ENCODE measurements at places on chromosomes 4 and X. TPM values are rescaled to one million over a fixed set of nuclear protein-coding genes. Genes with fewer than 3 reads are reported as not detected.

DNA sequence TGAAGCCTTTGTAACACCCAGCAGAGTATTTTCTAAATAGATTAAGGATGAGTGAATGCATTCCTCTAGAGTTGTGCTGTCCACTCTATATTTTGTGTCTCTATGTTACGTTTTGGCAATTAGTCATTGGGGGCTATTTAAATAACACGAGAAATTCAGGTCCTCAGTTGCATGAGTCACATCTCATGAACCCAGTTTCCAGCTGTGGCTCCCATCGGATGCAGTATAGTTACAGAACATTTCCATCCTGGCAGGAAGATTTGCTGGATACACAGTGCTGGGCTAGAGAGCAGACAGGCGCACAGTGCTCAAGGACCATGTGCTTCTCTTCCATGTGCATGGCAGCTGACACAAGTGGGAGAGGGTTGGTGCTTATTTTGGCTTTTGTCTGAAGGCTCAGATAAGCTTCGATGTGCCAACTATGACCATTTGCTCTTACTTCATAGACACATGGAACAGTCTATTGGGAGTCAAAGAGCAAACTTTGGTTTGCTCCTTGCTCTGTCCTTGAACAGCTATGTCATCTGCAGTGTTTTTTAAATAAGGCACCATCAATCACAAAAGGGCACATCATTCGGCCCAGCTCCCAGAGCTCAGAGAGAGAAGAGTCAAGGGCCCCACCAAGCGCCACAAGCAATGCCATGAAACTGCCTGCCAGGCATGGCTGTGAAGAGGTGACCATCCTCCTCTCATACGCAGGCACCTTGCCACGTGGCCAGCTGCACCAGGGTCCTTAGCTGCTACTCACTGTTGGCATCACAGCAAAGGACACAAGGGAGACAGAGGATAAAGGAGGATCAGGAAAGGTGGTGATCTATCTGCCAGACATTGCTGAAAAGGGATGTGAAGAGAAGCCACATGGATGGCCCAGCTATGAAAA is 8.1 kb upstream of the STS start:
- no peak for DNase-seq

DNA sequence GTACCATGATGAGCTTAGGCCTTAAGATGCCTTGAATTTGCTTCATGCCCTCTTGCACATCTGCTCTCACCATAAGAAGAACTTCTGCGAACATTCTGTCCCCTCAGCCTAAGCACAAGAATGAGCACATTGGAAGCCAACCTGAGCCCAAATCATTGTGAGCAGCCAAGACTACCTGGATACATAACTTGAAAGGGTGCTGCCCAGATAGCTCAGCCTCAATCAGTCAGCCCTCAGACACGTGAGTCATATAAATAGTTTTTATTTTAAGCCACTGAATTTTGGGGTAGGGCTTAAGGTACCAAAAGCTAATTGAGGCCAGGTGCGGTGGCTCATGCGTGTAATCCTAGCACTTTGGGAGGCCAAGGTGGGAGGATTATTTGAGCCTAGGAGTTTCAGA is 27.5 kb upstream of the BBS12 start:
- no peak for DNase-seq

DNA sequence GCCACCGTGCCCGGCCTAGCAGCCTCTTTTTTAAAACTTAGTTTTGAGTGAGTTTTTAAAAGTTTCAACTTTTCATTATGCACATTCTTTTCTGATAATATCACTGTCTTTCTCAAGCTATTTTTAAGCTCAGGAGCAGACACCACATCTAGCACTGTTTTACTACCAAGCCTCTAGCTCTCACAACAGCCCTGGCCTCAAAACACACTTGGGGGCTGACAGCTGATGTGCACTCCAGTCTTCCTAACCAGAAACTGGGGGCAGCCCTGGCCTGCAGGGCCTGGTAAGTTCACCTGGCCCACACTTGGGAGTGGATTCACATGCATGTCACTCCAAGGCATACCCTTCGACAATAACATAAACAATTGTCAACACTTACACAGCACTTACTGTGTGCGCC is 34.0 kb downstream of the CENPU start:
- DNase-seq, result no peak

DNA sequence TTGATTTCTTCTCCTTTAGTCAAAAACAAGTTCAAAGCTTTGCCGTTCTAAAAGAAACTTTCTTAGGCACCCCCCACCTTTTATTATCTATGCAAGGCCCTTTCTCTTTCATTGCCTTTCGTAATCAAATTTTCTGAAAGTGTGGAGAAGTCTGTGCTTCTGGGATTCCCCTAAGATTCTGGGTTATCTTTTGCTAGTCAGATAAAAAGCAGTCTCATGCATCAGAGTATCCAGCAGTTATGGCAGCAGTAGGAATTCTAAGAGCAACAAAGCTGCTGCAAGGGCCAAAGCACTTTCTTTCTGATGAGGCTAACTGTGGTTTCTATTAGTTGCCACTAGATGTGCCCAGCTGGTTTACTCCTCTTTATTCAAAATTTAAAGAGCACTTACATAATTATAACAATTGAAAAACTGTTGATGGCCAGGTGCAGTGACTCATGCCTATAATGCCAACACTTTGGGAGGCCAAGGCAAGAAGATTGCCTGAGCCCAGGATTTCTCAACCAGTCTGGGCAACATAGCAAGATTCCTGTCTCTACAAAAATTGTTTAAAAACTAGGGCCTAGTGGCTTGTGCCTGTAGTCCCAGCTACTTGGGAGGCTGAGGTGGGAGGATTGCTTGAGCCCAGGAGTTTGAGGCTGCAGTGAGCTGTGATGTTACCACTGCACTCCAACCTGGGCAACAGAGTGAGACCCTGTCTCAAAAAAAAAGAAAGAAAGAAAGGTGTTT is 296.2 kb downstream of the PAPSS1 start:
- no peak for DNase-seq

Gene HSFX3
- polyA plus RNA-seq, result 1.5 TPM

Gene TDO2
- 0.17 TPM for polyA plus RNA-seq
